ENCODE measurements at places on chromosomes 16 and 17.

GRCh38 chr16:22161999-22162655, at the start of gene SDR42E2:
Gene SDR42E2, plus strand, starts transcription at chr16:22162506. Its CDS starts 3,077 bp downstream, at chr16:22165583.
- no peak for DNase-seq
- H3K36me3 ChIP-seq: no peaks in the 10 kb centered on the region
- no peak within 1 kb of the TSS for H3K27ac ChIP-seq
- peaks cover 8% of the 10 kb centered on the region for H3K27me3 ChIP-seq
- no peak within 1 kb of the TSS for H3K4me3 ChIP-seq

- H3K27ac ChIP-seq: peak overlapping the region; percentile 98
- no peaks in the 10 kb centered on the region for H3K36me3 ChIP-seq
- peak; percentile 84 for DNase-seq
- H3K27me3 ChIP-seq: no peaks in the 10 kb centered on the region
Observed at GRCh38 chr16:11224894-11225676, 30.9 kb downstream of the SOCS1 start.

- H3K27me3 ChIP-seq: peaks cover 7% of the 10 kb centered on the region
- no peak for DNase-seq
- no peak overlapping the region for H3K27ac ChIP-seq
- H3K36me3 ChIP-seq: no peaks in the 10 kb centered on the region
- H3K4me3 ChIP-seq: no peak overlapping the region
- peaks cover 7% of the 10 kb centered on the region for H3K4me1 ChIP-seq
Observed at GRCh38 chr17:50785946-50786570, 18.7 kb upstream of the ANKRD40CL start.

GRCh38 chr17:13544765-13545164, 57.0 kb downstream of the HS3ST3A1 start:
- no peaks in the 10 kb centered on the region for H3K36me3 ChIP-seq
- no peak overlapping the region for H3K4me3 ChIP-seq
- no peaks in the 10 kb centered on the region for H3K27me3 ChIP-seq
- H3K27ac ChIP-seq: no peak overlapping the region

GRCh38 chr17:65228734-65229620, 91.8 kb downstream of the RGS9 start:
- H3K36me3 ChIP-seq: peaks cover 2% of the 10 kb centered on the region
- H3K27me3 ChIP-seq: peaks cover 63% of the 10 kb centered on the region
- no peak overlapping the region for H3K27ac ChIP-seq
- H3K4me1 ChIP-seq: peaks cover 25% of the 10 kb centered on the region

DNA sequence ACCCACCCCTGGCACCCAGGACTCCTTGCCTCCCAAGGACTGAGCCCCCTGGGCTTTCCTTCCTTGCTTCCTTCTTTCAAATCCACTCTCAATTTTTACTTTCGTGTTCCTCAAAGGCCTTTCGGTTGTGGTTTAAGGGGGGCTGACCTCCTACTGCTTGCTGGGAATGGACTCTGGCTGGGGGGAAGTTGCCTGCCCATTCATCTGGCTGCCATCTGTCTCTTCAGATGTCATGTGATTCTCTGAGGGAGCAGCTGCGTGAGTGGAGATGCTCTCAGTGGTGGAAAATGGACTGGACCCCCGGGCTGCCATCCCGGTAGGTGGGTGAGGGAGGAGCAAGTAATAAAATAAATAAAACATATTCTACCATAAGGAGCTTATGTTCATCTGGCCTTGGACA, 93.8 kb upstream of the RPRML start:
- no peaks in the 10 kb centered on the region for H3K27me3 ChIP-seq
- H3K36me3 ChIP-seq: peaks cover 18% of the 10 kb centered on the region
- DNase-seq: no peak
- H3K4me1 ChIP-seq: peaks cover 20% of the 10 kb centered on the region
- no peak overlapping the region for H3K4me3 ChIP-seq
- H3K27ac ChIP-seq: peak overlapping the region; percentile 27

Measured in stimulated activated naive B cell treated with anti-CD40 and anti-IgM and Interleukin-4, amounts not matched to agents 10 μg/mL and 1 μg/mL and 100 μg/mL, for 72 hours (primary cell).